Articular chondrocyte of knee joint (primary cell): ENCODE measurements at places on chromosomes 3 and 15. TPM values are rescaled to one million over a fixed set of nuclear protein-coding genes. Genes with fewer than 3 reads are reported as not detected.

Gene RAB8B
- 83.2 and 91.6 TPM in 2 replicates for total RNA-seq

Gene NRROS
- total RNA-seq: 1.4 and 1.5 TPM in 2 replicates

Gene SLC12A1
- total RNA-seq: not detected in 2 replicates

Gene GRIP2
- 0.65 and 1.6 TPM in 2 replicates for total RNA-seq

Gene ZNF774
- 1.8 and 2.8 TPM in 2 replicates for total RNA-seq

Gene GOLGA8G
- 0.11 TPM in 1 of 2 replicates, not detected in the other for total RNA-seq
